Osteoblast (primary cell): ENCODE measurements at places on chromosomes 7 and 10. TPM values are rescaled to one million over a fixed set of nuclear protein-coding genes. Genes with fewer than 3 reads are reported as not detected.

DNA sequence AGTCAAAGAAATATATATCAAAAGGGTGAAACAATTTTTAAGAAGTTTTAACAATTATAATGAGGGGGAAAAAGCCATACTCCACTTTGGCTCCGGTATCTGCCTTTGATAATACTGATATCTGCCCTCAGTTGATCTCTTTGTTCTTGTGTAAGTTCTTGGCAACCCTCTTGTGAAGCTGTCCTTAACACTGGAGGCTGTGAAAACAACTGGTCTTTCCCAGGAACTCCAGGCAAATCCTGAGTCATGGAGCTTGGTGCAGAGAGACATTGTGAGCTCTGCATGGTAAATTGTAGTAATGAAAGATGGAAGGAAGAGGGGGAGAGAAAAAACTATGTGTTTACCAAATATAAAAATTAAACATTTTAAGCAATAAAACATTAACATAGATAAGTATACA is 11.9 kb upstream of the ERVW-1 start:
- no peak for DNase-seq

MYOF gene
- total RNA-seq, result 352 and 379 TPM in 2 replicates

UPK3B gene
- total RNA-seq, result 0.88 and 1.4 TPM in 2 replicates

- no peak for DNase-seq
These were observed 10.6 kb downstream of the ATP6V1F start for GRCh38 chr7:128873234-128873633.
